Uterus (tissue), 4 donors: ENCODE measurements at places on chromosomes 1 and 21. TPM values are rescaled to one million over a fixed set of nuclear protein-coding genes. Genes with fewer than 3 reads are reported as not detected.

Gene RHD
- not detected for total RNA-seq

Gene LHX8
- not detected for total RNA-seq

Gene S100A14
- not detected for total RNA-seq

Gene ZSWIM5
- total RNA-seq: 1.5 TPM

Gene FAM3B
- total RNA-seq: not detected

Gene NEXN
- 43.9 TPM for total RNA-seq

Gene HAO2
- total RNA-seq: 0.90 TPM

Gene GJC2
- total RNA-seq: 2.6 TPM

GRCh38 chr1:103937763-103938357, 188.2 kb downstream of the AMY1C start:
- no peak overlapping the region for H3K4me3 ChIP-seq
- H3K4me1 ChIP-seq: no peaks in the 10 kb centered on the region
- H3K27ac ChIP-seq: no peak overlapping the region
- no peak for DNase-seq
- H3K36me3 ChIP-seq: no peaks in the 10 kb centered on the region

- no peaks in the 10 kb centered on the region for H3K36me3 ChIP-seq
- no peak for DNase-seq
- H3K4me3 ChIP-seq: no peak overlapping the region
- H3K27me3 ChIP-seq: no peaks in the 10 kb centered on the region
Measured at GRCh38 chr1:208223136-208223535, 21.0 kb downstream of the PLXNA2 start.

DNA sequence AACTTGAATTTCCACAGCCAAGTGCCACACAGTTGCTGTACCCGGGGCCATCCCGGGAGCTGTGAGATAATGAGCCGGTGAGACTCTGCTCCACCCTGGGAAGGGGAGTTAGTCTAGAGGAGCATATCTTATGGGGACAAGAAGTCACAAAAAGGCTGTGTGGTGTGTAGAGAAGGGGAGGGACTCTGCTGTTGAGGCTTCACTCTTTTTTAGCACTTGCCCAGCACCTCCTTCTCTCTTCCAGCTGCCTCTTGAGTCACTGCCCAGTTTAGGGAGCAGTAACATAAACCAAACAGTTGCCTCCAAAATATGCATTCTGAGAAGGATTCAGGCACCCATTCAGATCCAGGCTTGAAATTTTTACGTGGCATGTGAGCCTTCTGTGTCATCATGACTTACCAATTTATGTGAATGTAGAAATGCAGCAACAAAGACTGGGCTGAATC, 744 bp upstream of the WDR26 start:
- H3K4me3 ChIP-seq: peak overlapping the region; percentile 86
- H3K27ac ChIP-seq: peak overlapping the region; percentile 99
- DNase-seq: no peak
- H3K27me3 ChIP-seq: no peaks in the 10 kb centered on the region

- no peak overlapping the region for H3K27ac ChIP-seq
- no peak overlapping the region for H3K4me3 ChIP-seq
- no peaks in the 10 kb centered on the region for H3K27me3 ChIP-seq
- DNase-seq: no peak
- H3K36me3 ChIP-seq: no peaks in the 10 kb centered on the region
Measured at GRCh38 chr1:158799689-158800088, 18.7 kb upstream of the OR6N2 start.

DNA sequence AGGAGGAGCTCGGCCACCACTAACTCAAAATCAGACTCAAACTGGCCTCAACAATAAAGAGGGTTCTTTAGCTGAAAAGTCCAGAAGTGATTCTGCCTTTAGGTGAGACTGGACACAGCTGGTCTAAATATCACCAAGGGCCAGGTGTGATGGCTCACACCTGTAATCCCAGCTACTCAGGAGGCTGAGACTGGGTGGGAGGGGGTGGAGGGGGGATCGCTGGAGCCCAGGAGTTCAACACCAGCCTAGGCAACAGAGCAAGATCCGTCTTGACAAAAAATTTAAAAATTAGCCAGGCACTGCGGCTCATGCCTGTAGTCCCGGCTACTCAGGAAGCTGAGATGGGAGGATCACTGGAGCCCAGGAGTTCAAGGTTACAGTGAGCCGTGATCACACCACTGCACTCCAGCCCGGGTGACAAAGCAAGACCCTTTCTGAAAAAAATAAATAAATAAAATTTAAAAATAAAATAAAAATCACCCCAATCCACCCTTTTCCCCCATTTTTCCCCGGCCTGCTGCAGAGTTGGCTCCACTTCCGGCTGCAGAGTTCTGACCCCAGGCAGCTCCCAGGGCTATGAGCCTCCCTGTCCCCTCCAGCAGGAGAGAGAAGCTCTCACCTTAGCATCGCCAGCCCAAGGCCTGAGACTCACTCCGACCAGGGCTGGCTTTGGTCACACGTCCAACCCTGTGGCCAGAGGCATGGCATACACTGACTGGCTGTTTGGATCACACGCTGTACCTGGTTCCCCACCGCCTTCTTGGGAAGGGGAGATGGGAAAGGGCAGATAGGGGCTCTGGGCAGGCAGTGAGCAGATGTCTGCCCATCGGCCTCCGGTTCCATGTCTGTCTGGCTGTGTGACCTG, 87.3 kb upstream of the IFFO2 start:
- H3K27me3 ChIP-seq: no peaks in the 10 kb centered on the region
- no peak overlapping the region for H3K27ac ChIP-seq
- no peaks in the 10 kb centered on the region for H3K36me3 ChIP-seq
- no peak overlapping the region for H3K4me3 ChIP-seq

DNA sequence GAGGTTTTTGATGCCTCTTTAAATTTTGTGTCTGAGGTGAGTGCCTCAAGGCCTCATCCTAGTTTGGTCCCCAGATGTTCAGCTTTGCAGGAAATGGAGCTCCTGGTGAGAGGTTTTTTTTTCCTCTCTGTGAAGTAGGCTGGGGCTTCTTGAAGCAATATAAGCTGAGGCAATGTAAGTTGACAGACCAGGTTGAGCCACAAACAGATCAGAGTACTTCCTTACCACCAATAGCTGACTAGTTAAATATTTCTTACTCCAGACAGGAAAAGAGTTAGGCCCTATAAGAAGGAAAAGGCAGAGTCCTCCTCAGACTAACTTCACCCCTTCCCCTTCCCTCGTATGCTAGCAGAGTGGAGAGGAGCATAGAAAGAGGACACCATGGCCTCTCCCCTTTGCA, 341.0 kb downstream of the LMO4 start:
- no peak overlapping the region for H3K27ac ChIP-seq
- DNase-seq: no peak
- no peaks in the 10 kb centered on the region for H3K4me1 ChIP-seq
- no peaks in the 10 kb centered on the region for H3K27me3 ChIP-seq
- H3K4me3 ChIP-seq: no peak overlapping the region

- DNase-seq: peak; percentile 77
- no peaks in the 10 kb centered on the region for H3K4me1 ChIP-seq
- no peaks in the 10 kb centered on the region for H3K27me3 ChIP-seq
- H3K4me3 ChIP-seq: no peak overlapping the region
- peak overlapping the region; percentile 80 for H3K27ac ChIP-seq
Measured at GRCh38 chr1:208047975-208048374, 137.1 kb upstream of the CD34 start.

DNA sequence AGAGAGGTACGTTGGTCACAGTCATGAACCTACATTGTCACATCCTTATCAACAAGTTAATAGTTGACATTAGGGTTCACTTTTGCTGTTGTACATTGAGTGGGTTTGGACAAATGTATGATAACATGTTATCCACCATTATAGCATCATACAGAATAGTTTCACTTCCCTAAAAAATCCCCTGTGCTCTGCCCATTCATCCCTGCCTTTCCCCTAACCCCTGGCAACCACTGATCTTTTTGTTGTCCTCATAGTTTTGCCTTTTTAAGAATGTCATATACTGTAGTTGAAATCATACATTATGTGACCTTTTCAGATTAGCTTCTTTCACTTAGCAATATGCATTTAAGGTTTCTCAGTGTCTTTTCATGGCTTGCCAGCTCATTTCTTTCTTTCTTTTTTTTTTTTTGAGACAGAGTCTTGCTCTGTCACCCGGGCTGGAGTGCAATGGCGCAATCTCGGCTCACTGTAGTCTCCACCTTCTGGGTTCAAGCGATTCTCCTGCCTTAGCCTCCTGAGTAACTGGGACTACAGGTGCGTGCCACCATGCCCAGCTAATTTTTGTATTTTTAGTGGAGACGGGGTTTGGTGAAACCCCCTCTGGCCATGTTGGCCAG, 50.6 kb downstream of the UCK2 start:
- no peaks in the 10 kb centered on the region for H3K36me3 ChIP-seq
- H3K27ac ChIP-seq: no peak overlapping the region
- H3K4me3 ChIP-seq: no peak overlapping the region
- no peaks in the 10 kb centered on the region for H3K27me3 ChIP-seq
- no peak for DNase-seq

DNA sequence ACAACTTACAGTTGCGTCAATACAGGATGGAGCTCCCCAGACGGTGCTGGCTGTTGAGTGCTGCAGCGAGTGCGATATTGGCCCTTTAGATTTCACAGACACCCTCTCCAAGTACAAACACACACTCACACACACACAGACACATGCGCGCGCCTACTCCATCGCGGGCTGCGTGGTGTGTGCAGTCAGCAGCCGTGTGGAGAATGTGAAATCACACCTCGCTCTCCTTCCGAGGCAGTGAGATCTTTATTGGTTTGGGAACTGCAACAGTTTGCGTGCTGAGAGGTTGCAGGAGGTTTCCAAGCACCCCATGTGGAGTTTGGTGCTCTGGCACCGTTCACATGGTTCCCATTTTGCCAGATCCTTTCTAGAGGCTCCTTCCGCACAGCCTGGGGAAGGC, 372.2 kb downstream of the RRAGC start:
- H3K27ac ChIP-seq: no peak overlapping the region
- no peak overlapping the region for H3K4me3 ChIP-seq
- no peak for DNase-seq

- no peaks in the 10 kb centered on the region for H3K27me3 ChIP-seq
Measured at GRCh38 chr1:25844536-25845337, 14.5 kb downstream of the AUNIP start.
